Pancreas (tissue), 10 donors: ENCODE measurements at places on chromosomes 13 and 19.
A peak's percentile ranks its signal among the peaks of the same experiment; 100 is the strongest.

DNA sequence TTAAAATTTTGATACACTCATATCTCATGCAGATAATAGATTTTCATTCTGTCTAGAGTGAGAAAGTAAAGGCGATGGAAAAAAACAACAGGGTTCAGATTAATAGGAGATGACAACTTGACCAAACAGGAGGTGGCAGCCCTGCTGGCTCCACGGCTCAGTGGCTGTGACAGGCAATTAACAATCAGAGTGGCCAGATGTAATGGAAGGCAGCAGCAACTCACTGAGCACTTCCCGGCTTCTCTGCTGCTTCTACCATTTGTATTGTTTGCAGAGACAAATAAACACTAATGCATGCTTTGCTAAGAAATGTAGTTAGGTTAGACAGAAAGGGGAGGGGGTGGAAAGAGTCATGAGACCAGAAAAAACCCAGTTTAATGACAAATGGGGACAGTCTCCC is 473.0 kb upstream of the SLC10A2 start:
- DNase-seq: no peak

DNA sequence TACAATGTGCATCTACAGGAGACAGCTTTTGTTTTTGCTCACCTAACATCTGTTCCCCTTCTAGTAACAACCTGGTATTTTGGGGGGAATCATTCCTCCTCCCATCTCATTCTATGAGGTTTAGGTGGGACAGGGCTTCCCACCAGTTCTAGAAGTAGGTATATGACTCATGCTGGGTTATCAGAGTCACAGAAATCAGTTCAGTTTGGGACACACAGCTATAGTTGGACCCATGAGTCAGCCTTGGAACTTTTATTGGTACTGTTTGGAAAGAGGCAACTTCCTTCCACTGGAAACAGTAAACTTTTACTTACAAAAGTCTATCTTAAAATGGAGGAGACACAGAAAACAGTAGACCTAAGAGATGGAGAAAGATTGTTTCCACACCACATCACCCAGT is 185.5 kb downstream of the DNAJC3 start:
- no peak for DNase-seq

GRCh38 chr19:40639638-40639982 is 38.4 kb downstream of the LTBP4 start:
- DNase-seq: no peak

DNA sequence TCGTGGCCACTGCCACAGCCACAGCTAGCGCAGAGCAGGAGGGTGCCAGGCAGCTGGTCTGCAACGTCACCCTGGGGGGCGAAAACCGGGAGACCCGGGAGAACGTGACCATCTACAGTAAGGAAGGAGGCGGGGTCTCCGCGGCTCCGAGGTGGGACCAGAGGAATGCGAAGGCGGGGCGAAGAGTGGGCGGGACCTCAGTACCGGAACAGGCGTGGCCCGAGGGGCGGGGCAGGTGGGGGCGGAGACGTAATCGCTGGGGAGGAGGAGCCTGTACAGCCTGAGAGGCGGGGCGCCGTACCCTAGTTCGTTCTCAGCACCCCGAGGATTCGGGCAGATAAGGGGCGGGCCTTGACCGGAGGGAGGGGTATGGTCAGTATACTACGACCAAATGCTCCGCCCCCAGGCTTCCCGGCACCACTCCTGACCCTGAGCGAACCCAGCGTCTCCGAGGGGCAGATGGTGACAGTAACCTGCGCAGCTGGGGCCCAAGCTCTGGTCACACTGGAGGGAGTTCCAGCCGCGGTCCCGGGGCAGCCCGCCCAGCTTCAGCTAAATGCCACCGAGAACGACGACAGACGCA is 2.5 kb downstream of the ICAM5 start:
- peak; percentile 73 for DNase-seq

DNA sequence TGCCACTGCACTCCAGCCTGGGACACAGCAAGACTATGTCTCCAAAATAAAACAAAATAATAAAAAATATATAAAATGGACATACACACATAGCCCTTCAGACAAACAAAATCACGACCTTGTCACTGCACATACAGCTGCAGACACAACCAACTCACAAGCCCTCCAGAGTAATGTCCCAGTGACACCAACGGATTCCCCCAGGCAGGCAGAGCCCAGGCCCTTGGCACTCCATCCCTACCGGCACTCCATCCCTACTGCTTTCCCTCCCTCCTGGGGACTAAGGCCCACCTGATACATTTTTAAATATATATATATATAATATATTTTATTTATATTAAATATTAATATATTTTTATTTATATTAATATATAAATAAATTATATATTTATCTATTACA is 18.5 kb downstream of the ZNF101 start:
- no peak for DNase-seq

- DNase-seq: no peak
Observed at GRCh38 chr13:41488124-41488523, 30.8 kb downstream of the RGCC start.

DNA sequence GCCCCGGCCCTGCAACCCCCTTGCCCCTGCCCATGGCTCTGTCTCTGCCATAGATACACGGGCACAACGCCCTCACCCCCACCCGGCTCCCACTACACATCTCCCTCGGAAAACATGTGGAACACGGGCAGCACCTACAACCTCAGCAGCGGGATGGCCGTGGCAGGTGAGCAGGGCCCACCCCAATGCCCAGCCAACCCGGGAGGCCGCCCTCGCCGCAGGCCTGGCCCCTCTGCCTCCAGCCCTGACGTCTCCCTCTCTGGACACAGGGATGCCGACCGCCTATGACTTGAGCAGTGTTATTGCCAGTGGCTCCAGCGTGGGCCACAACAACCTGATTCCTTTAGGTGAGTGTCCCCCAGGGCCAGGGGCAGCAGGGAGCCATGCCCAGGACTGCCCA is 7.7 kb downstream of the YIPF2 start:
- no peak for DNase-seq

DNA sequence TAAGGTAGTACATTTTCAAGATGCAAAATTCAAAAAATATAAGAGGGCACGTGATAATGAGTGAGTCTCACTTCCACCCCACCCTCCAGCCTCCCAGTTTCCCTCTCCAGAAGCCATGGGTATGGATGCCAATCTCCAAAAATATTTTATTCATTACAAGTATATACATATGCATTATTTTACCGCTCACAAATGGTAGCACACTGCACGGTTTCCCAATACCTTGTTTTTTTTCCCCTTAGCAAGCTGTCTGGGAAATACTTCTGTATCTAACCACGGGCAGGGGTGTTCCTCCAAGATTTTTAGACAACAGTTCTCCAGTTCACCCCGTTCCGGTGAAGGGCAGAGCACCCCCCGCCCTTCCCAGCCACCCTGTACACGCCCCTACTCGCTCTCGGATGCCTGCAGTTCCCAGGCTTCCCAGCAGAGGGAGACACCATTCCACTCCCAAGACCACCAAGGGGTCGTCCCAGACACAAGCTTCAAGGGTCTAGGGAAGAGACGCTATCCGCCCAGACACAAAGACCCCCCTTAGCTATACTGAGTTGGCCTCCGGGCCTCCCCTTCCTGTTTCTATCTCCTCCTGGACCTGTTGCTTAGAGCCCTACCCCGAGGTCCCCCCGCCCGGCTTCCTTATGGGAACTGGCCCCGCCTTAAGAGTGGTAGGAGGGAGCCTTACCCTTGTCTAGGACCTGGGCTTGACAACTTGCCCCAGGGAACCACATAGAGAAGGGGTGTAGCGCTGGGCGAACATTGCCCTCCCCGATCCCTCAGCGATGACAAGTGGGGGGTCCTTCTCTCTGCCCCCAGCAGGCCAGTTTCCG is 1.1 kb upstream of the FXYD3 start:
- DNase-seq: no peak

DNA sequence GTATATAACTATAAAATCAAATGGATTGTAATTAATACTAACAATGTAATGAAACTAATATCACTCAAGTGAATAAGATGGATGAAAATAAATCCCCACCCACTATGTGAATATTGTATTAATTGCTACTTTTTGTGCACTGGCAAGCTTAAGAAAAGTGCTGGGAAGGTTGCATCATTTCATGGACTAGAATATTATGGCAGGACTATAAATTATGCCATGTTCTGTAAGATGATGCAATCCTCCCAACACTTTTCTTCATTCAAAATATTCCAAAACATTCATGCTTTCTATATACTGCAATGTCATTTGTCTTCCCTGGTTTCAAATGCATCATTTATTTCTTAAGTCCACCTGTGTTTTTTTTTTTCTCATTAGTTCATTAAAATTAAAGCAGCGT is 457.6 kb upstream of the GPC6 start:
- no peak for DNase-seq

DNA sequence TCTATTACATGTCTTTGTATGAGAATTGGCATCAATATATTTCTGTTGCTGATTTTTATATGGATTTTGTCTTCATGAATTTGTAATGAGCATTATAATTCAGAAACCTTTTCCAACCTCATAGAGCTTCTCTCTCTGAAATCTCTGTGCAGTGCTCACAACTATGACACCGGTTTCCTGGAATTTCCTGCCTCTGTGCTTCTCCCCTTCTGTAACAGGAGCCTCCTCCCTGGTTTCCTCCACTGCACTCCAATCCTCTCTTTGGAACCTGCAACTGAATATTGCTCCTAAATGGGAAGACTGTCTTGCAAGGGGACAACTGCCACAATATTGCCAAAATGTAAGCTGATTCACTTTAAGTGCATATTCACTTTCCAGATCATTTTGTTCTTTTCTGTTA is 1147.9 kb downstream of the UQCRFS1 start:
- DNase-seq: no peak

- DNase-seq: no peak
Observed at GRCh38 chr13:113816254-113816929, 47.5 kb downstream of the GAS6 start.

GRCh38 chr19:48858984-48859710 is 9.3 kb downstream of the PLEKHA4 start:
- DNase-seq: peak; percentile 77

DNA sequence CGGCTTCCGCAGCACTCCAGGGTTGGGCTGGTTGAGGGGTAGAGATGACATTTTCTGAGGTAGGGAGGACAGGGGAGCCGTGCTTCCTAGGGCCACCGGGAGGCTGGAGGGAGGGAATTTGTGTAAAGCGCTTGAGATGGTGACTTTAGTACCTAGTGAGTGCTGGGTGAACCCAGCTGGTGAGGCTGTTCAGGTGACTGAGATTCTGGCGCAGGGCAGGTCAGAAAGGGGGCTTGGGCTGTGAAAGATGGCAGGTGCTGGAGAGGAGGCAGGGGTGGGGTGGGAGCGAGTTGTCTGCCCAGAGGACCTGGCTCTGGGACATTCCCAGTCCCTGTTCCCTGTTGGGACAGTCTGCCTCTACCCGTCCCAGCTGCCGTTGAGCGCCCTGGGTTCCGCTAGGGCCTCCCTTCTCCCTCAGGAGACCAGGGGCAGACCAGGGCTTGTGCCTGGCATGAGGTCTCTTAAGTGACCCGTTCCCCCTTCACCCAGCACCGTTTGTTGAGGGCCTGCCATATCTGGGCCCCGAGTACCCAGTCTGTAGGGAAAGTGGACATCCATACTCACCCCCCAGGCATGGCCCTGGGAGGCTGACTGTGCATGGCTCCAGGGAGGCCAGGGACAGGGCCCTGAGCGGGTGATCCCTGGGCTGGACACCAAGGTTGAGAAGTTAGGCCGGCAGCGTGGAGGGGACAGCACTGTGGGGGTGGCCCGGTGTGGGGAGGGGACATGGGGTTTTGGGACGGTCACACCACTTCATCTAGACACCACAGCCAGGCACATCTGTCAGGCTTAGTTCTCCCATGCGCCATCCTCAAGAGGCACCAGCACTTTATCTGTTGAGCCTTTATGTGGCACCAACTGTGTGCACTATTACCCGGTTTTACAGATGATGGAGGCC is 5.0 kb downstream of the PTOV1 start:
- DNase-seq: no peak

DNA sequence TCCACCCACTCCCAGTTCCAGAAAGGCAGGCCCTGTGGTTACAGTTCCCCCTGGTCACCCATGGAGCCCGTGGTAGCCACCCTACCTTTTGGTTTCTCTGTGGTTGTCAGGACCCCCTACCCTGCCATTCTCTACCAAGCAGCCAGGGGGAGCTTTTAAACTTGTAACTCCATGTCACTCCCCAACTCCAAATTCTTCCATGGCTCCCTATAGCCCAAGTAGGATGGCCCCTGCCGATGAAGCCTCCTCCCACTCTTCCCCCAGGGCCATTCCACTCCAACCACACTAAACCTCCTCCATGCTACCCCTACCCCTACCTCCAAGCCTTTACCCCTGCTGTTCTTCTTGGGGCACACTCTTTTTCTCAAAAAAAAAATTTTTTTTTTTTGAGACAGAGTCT is 2.2 kb downstream of the S1PR2 start:
- no peak for DNase-seq

GRCh38 chr19:53177986-53178385 is 15.2 kb downstream of the ZNF665 start:
- DNase-seq: no peak

GRCh38 chr19:39127812-39128515 is 2.4 kb downstream of the PAK4 start:
- peak; percentile 92 for DNase-seq

- DNase-seq: no peak
Observed at GRCh38 chr19:15488489-15489226, 9.4 kb upstream of the PGLYRP2 start.

GRCh38 chr13:42392180-42392579 is 120.2 kb downstream of the AKAP11 start:
- DNase-seq: no peak

- DNase-seq: peak; percentile 58
Observed at GRCh38 chr19:1170938-1171754, 2.9 kb downstream of the SBNO2 start.

- no peak for DNase-seq
Observed at GRCh38 chr19:21812448-21812847, 23.5 kb downstream of the ZNF43 start.

- DNase-seq: no peak
Observed at GRCh38 chr19:5851302-5851701, at the start of gene FUT3. FUT3 (minus strand) TSS chr19:5851449.

DNA sequence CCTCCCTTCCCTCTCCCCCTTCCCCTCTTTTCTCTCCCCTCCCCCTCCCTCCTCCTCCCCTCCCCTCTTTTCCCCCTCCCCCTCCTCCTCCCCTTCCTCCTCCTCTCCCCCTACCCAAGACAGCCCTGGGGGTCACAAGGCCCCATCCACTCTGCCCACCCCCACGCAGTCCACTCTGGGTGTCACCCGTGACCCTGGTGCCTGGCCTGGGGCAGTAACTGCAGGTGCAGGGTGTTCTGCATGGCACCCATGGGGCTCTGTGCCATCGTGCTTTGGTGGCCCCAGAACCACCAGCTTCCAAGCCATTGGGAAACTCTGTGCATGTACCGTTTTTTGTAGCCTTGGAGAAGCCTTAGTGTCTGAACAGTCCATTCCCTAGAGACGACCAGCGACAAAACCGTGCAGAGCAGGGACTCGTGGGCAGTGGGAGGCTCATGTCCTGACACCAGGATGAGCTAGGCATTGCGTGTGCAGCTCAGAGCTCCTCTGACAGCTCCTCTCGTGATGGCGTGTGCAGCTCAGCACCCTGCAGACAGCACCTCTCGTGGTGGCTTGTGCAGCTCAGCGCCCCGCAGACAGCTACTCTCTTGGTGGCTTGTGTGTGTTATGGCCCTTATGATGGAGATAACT is 43.7 kb upstream of the F7 start:
- DNase-seq: no peak

GRCh38 chr13:89322466-89322865 is 1651.3 kb downstream of the SLITRK5 start:
- no peak for DNase-seq

- peak; percentile 67 for DNase-seq
Observed at GRCh38 chr19:18589380-18590272, 1.0 kb downstream of the REX1BD start.
